ENCODE measurements at places on chromosomes 1 and 21.
A peak's percentile ranks its signal among the peaks of the same experiment; 100 is the strongest.

GRCh38 chr1:212620293-212620692 is 11.7 kb downstream of the ATF3 start:
- DNase-seq = no peak

- no peak for DNase-seq
Observed at GRCh38 chr1:86472152-86472551, 3.4 kb downstream of the CLCA1 start.

GRCh38 chr1:212488436-212489283 is 55.9 kb downstream of the NENF start:
- DNase-seq = no peak

GRCh38 chr21:28725396-28725795 is 267.3 kb downstream of the LTN1 start:
- no peak for DNase-seq

- DNase-seq = no peak
Observed at GRCh38 chr1:24952413-24952841, 22.4 kb upstream of the RUNX3 start.

DNA sequence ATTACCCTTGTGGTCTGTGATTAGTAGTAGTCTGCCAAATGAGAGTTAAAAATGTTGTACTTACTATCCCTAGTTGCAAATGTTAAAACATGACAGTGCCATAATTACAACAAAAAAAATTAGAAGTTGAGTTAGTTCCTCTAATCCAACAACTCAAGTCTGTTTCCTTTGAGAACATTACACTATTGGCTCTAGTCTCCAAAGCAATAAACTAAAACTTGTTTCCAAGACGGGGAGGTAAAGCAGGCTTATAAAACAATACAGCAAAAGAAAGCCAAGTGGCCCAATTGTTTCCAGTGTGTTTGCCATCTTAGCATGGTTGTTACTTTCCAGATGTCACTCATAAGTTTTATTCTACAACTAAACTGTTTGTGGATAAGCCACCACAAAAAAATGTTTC is 11.6 kb downstream of the KYAT3 start:
- DNase-seq = no peak

DNA sequence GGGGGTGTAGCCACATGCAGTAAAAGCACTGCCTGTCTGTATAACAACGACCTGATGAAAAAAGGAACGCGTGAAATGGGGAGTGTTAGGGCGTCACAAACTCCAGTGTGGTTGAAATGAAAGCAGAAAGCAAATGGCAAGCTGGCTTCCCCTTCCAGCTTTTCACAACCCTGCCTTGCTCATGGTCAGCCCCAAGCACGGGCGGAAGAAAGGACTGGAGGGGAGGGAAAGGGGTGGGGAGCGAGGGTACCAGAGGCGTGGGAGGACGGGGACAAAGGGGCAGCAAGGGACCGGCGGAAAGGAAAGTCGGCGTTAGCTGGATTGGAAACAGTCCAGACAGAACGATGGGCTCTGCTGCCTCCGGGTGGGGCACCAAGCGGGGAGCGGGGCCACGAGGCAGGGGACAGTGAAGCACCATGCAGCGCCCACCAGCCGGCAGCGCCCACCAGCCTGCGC is 9.6 kb downstream of the VPS26C start:
- no peak for DNase-seq

DNA sequence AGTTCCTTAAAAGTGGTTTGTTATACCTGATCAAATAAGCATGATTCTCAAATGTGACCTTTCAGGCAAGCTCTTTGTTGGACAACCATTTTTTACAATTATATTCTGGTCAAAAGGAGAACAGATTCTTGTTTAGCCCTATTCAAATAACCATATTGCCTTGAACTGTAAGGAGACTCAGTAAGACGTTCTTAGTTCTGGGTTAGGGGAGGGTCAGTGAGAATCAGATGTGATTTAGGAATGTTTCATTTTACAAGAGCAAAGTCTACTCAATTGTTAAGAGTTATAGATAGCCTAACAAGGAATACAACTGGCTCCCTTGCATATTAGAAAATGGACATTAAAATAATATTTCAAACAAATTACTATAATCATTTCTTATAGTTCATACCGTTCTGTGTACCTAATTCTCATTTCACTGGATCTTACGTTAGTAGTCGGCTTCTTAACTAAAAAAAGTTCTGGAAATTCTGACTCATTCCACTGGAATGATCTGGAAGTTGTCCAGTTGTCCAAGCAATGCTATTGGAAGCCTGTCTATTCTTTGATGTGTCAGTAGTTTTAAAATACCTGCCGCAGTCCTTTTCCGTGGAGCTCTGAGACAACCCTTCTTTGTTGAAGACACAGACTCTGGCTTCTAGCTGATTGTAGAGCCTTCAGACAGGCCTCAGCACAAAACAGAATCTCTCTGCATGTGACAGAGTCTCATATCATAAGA is 88.8 kb downstream of the MAST2 start:
- peak; percentile 93 for DNase-seq

- peak; percentile 39 for DNase-seq
Observed at GRCh38 chr21:43767984-43768867, 7.9 kb downstream of the CSTB start.

All from HCT116 (cell line).